ENCODE measurements at places on chromosomes 5 and 9.

- no peak for DNase-seq
Measured at GRCh38 chr5:104444656-104445055, 882.1 kb upstream of the NUDT12 start.

DNA sequence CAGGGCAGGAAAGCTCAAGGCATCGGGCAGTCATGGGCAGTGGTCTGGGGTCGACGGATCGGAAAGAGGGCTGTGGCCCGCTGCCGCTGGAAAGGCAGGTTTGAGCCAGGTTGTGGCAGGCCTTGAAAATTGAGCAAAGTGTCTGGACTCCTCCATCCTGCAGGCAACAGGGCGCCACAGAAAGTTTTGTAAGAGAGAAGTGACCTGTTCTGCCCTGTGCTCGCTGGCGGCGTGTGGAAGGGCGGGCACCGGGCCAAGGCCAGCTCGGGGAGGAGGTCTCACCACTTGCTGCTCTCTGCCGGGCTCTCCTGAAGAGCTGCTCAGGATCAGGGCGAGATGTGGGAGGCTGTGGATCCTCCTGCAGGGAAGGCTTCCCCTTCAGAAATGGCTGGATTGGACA, 41.4 kb upstream of the FAT2 start:
- no peak for DNase-seq

DNA sequence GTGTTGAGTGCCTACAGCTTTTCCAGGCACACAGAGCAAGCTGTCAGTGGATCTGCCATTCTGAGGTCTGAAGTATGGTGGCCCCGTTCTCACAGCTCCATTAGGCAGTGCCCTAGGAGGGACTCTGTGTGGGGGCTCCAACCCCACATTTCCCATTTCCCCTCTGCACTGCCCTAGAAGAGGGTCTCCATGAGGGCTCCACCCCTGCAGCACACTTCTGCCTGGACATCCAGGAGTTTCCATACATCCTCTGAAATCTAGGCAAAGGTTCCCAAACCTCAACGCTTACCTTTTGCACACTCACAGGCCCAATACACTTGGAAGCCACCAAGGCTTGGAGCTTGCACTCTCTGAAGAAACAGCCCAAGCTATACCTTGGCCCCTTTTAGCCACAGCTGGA, 131.3 kb downstream of the DEPDC1B start:
- no peak for DNase-seq

DNA sequence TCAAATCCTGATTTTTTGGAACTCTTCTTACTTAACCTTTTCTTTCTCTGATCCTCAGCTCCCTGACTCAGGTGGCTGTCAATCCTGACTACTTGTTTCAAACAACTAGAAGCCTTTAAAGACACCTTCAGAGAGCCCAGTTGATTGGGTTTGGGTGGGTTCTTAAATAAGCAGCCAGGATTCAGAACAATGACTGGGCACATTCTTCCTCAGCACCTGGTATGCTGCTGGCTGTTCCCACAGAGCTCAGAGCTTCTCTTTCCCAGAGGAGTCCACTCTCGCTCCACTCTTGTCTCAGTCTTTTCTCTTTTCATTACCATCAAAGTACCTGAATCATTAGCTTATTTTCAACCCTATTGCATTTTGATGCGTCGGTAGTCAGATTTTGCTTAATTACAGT, 22.5 kb downstream of the PCSK5 start:
- DNase-seq: no peak

DNA sequence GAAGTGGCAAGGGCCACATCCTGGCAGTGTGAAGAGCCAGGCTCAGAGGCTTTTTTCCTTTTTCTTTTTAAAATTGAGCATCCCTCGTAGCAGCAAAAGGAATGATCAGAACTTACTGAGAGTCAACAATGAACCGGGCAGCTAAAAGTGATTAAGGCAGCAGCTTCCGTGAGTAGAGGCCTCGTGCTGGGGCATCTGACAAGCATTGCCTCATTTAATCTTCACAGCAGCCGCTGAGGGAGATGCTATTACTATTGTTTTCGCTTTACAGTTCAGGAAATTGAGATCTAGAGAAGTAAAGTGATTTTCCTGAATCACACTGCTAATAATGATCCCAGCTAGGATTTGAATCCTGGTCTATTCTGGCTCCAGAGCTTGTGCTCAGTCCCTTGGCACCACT, 30.7 kb upstream of the PTGS1 start:
- DNase-seq: no peak

- DNase-seq: peak; percentile 33
Measured at GRCh38 chr9:99820685-99821395, 845 bp upstream of the NR4A3 start.

- DNase-seq: no peak
Measured at GRCh38 chr9:121649476-121650216, 1.8 kb upstream of the DAB2IP start.

DNA sequence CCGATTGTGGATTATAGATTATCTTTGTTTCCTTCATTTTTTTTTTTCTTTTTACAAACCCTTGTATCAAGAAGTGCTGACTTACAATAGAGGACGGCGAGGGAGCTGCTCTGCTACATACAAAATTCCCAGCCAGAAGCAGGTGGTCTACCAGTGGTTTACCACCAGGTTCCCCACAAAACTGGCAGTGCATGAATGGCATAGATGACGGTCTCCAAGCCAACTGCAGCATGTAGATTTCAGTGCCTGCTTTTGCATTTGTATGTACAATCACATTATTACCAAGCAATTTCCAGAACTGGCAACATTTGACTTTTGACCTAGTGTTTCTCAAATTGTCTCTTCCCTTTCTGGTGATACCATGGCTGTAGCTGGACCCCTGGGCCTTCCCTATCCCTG, 84.0 kb downstream of the ACER2 start:
- DNase-seq: no peak

DNA sequence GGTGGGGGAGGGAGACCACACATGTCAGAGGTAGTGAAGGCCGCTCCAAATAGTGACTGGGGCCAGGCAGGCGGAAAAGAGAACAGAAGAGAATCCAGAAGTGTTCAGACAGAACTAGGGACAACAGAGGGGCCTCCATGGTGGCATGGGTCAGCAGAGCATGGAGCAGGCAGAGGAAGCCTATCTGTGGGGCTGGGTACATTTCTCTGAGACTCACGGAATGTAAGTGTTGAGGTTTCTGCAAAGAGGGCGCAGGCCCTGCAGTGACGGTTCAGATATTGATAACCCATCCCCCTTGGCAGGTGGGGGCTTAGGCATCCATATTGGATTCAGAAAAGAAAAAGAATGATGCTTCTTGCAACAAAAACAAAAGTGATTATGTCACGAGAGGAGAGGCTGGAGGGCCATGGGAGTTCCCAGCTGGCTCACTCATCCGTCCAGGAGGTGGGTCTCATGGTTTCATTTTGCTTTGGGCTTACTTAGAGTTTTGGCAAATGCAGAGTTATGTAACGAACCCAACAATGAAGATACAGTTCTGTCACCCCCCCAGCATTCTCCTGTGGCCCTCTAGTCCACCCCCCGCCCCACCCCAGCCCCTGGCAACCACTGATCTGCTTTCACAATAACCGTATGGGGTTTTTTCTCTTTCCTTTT, 5.4 kb upstream of the RMND5B start:
- DNase-seq: no peak

DNA sequence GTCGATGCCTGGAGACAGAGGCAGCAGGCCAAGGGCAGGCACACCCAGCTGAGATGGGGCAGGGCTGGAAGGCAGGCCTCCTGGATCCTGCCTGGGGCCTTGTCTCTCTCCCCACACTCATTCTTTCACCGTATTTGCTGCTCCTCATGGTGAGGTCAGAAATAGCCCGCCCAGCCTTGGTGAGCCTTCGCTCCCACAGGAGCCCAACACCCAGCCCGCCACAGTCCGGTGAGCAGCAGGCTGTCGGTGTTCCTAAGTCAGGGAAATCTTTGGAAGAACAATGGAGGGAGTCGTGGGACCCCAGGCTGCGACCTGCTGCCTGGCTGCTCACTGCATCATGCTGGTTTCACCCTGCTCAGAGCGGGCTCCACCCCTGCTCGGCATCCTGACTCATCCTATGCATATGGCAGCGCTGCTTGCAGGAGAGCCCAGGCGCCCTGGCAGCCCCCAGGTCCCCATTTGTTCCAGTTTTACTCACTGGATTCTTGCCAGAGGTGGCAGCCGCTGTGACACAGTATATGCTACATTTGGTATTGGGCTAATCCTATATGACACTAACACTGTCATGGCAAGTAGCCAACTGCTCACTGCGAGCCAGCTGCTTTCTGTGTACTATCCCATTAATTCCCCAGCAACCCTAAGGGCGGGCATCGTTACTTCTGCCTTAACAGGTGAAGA, 53.2 kb upstream of the NCS1 start:
- no peak for DNase-seq

GRCh38 chr5:159262472-159262858, 625 bp upstream of the UBLCP1 start:
- no peak for DNase-seq

DNA sequence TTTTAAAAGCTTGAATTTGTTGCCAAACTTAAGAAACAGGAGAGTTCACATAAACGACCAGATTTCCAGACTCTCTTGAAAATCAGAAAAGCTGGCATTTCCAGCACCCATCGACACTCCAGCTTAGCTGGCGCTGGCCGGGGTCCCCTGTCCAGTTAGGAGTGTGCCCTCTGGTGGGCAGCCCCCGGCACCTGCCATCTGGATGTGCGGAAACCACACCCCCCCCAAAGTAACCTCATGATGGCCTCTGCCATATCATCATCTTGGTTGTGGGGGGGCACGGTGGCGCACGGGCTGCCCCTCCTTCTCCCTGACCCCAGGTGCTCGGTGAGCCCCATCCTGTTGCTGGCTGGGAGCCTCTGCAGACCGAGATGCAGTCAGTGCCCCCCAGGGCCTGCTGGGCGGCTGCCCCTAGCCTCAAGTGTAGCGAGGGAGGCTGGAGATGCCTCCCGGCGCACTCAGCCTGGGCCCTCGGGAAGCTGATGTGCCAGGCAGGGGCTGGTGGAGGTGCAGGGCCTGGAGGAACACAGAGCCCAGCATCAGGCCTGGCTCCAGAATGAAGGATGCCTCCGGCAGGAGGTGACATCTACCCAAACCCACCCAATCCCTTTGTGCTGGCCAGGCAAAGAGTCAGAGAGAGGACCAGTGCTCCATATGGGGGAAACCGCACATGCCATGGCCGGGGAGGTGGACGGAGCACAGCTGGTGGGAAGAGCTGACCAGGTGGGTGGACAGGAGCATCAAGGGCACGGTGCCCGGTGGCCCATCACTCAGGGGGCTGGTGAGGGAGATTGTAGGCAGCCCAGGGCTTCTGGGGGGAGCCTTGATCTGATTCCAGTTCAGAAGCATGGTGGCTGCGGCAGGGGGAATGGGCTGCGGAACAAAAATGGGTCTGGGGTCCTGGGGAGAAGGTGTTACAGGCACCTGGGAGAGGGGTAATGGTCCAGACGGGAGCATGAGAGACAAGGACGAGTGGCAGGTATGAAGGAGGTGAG, 70.6 kb downstream of the ADAMTS2 start:
- DNase-seq: no peak

GRCh38 chr5:32828492-32828891, 117.4 kb downstream of the NPR3 start:
- DNase-seq: no peak

DNA sequence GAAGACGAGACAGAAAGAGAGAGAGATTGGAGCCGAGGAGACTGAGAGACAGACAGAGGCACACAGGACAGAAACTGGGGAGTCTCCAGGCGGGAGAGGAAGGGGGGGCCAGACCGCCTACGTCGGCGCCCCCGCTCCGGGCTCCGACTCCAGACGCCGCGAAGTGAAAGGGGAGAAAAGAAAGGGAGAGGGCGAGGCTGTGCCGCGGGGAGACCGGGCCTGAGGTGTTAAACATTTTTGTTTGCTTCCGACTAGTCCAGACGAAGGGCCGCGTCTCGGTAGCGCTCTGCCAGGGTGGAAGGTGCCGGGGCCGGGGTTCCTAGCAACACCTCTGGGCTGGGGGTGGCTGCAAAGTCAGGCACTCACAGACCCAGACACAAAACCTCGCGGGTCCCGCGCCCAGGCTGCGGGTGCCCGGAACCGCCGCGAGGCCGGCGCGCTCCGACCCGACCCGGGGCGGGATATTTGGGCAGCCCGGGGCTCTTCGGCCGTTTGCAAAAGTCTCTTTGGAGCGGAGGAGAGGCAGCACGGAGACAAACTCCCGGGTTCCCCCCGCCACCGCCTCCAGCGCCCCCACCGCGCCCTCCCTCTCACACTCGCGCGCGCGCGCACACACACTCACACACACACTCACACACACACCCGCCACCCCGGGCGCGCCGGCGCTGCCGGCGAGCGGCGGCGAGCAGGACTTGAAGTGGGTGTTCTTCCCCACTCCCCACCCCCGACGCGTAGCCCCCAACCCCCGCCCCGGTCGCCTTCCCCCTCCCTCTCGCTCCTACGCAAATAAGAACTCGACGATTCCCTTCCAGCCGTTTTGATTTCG, 626 bp upstream of the FST start:
- no peak for DNase-seq

DNA sequence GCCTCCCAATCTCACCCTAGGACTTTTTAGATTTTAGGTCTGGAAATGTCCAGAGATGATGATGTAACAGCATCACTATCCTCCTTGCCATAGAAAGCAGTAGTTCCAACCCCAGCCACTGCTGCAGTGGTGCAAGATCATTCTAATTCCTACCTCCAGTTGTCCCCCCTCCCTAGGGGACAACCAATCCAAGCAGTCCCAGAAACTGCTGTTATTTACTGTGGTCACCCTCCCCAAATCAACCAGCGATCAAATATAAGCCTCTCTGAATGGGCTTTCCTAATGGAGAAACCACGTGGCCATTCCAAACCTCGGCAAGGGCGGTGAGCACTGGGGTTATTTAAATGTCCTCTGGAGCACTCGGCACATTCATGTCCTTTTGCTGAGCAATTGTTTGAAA, 159.8 kb downstream of the SLF1 start:
- DNase-seq: no peak

GRCh38 chr5:156328161-156328560, 1.2 kb downstream of the SGCD start:
- no peak for DNase-seq

DNA sequence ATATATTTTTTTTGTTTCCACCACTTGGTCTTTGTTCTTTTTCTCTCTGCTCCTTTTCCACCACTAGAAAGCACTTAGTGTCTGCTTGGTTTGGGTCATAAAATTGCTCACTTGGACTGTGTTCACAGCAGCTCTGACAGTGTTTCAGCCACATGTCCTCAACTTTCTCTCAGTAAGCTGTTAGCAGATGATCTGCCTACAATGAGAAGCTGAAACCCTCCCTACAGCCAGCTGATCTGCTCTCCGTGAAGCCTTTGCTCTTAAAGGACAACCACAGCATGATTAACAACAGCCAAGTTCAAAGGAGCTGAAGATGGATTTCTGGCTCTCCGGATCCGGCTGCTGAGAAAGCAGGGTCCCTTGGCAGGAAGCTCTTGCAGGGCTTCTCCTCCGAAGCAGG, 31.6 kb downstream of the PRLR start:
- DNase-seq: no peak

- no peak for DNase-seq
Measured at GRCh38 chr5:112907166-112907631, 14.8 kb downstream of the REEP5 start.

GRCh38 chr9:103533318-103533717, 538.2 kb downstream of the CYLC2 start:
- DNase-seq: no peak

- no peak for DNase-seq
Measured at GRCh38 chr9:16023446-16023845, 470.6 kb downstream of the CCDC171 start.
